MCF 10A (cell line): ENCODE measurements at places on chromosomes 7 and 10. TPM values are rescaled to one million over a fixed set of nuclear protein-coding genes. Genes with fewer than 3 reads are reported as not detected.
A peak's percentile ranks its signal among the peaks of the same experiment; 100 is the strongest.

- H3K4me3 ChIP-seq, result no peak overlapping the region
- no peaks in the 10 kb centered on the region for H3K4me1 ChIP-seq
- H3K27me3 ChIP-seq, result peaks cover 21% of the 10 kb centered on the region
- no peaks in the 10 kb centered on the region for H3K36me3 ChIP-seq
- DNase-seq, result no peak
- no peak overlapping the region for H3K27ac ChIP-seq
Measured at GRCh38 chr7:131552053-131552452, 4.4 kb downstream of the PODXL start.

DNA sequence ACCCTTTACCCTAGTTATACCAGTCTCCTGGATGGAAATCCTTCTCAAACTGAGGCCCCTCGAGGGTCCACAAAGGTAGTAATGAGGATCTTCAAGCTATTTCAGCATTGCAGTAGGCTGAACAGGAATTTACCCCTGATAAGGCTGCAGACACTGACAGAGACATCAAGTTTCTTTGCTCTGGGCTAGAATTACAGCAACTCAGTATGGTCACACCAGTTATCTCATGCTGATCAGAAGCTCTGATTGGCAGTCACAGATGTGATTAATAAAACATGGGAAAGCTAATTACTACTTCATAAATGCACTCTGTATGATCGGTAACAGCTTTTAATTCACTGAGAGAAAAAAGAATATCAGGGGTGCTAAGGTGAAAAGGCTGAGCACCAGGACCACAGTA is 30.6 kb downstream of the FAM204A start:
- H3K36me3 ChIP-seq, result peaks cover 67% of the 10 kb centered on the region
- H3K27ac ChIP-seq, result no peak overlapping the region
- H3K27me3 ChIP-seq, result no peaks in the 10 kb centered on the region
- no peaks in the 10 kb centered on the region for H3K4me1 ChIP-seq
- DNase-seq, result no peak

DNA sequence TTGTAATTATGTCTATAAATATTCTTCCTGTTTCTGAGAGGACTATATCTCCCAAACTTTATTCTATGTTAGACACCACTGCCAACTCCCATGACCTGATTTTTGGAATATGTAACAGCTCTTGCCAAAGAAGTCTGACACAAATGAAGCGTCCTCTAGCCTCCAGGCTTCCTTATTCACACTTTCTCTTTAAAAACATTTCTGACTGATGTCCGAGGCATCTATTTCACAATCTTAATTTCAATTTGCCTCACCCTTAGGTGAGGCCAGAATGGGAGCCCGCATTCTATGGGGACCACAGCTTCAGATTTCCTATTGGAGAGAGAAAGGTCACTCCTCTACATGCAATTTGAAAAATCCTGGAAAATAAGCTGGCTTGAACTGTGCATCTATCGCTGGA is 873.2 kb downstream of the GATA3 start:
- H3K36me3 ChIP-seq, result no peaks in the 10 kb centered on the region
- peak overlapping the region; percentile 24 for H3K4me3 ChIP-seq
- peak; percentile 90 for DNase-seq
- peak overlapping the region; percentile 60 for H3K27ac ChIP-seq

DNA sequence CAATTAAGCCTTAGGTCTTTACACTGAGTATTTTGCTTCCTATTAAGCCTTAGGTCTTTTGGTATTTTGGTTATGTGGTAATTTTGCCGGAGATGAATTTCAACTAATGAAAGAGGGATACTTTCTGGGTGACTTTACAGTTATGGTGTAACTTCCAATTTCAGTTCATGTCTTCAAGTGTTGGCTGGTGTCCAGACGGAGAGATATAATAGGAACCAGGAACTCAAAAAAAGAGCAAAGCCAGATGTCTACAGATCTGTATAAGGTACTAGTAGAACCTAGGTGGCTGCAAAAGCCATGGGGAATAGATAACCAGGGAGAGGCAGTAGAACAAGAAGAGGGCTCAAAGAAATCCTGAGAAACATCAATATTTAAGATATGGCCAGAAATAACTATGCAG is 12.3 kb downstream of the ERCC6 start:
- H3K27me3 ChIP-seq, result no peaks in the 10 kb centered on the region
- peaks cover 22% of the 10 kb centered on the region for H3K4me1 ChIP-seq
- peaks cover 95% of the 10 kb centered on the region for H3K36me3 ChIP-seq
- no peak overlapping the region for H3K4me3 ChIP-seq
- peak overlapping the region; percentile 33 for H3K27ac ChIP-seq
- DNase-seq, result no peak

DNA sequence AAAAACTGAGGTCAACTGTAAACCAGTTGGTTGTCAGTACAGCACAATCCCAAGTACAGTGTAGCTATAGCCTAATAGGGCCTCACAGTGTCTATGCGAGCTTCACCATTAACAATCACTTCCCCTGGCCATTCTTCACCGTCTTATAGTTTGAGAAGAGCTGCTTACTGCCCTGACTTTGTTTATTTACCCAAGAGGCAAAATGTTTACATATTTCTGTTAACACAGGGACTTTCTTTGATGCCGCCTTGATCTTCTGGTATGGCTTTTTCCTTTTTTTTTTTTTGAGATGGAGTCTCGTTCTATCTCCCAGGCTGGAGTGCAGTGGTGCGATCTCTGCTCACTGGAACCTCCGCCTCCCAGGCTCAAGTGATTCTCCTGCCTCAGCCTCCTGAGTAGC is 3.3 kb downstream of the MYOF start:
- peak overlapping the region; percentile 95 for H3K4me3 ChIP-seq
- peak overlapping the region; percentile 46 for H3K27ac ChIP-seq
- H3K4me1 ChIP-seq, result peaks cover 44% of the 10 kb centered on the region

Gene LDB3
- total RNA-seq, result 0.23 and 0.29 TPM in 2 replicates

Gene TBXAS1
- 1.5 and 4.4 TPM in 2 replicates for total RNA-seq

Gene CDC123
- total RNA-seq, result 113 and 114 TPM in 2 replicates

DNA sequence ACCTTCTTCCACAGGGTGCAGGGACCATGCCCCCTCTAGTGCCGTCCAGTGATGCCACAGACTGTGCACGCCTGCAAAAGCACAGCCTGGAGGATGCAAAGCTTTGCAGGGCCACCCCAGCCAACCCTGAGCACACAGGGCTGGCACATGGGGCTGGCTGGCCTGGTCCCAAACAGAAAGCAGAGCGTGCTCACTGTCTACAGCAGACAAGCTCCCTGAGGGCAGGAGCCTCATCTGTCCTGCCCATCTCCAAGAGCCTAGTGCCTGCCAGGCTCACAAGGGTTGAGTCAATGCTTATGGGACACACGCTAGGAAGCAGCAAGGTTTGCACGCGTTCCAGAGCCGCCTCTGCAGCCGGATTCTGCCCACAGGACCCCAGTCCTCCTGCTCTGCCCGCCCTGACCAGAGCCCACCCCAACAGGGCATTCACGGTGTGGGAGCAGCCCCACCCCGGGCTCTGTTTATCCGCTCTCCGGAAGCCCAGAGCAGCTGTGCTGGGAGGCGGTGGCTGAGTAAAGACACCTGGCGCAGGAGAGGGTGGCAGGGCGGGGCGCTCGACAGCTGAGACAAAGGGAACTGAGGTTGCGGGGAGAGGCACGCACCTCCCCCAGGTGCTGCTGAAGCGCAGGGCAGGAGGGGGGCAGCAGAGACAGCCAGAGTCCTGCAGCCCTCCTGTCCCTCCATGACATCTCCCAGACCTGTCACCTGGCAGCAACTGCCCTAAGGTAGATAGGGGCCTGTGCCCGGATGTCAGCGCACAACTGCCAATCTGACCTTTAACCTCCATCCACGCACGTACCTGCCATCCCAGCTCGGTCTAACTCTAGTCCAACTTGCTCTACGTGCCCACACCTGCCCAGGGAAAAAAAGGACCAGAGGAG is 4.3 kb downstream of the KCNH2 start:
- H3K27me3 ChIP-seq, result peaks cover 22% of the 10 kb centered on the region
- H3K4me3 ChIP-seq, result peak overlapping the region; percentile 66
- H3K36me3 ChIP-seq, result no peaks in the 10 kb centered on the region
- no peak overlapping the region for H3K27ac ChIP-seq

Gene CYP2C19
- not detected in 2 replicates for total RNA-seq

DNA sequence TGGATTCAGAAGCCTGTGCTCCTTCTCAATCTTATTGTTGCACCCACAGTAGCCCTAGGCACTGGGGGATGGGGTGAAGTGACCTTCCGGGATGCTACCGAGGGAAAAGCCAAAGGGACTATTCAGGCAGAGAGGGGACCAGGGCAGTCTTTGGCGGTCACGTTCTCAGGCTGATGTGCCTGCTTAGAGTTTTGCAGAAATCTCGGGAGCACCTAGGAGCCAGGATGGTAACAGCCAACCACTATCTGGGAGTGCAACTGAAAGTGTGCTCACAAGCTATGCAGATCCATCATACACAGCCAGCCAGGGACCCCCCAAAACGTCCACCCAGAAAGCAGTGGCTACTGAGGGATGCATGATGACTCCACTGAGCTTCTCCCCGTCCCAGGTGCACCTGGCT is 52.4 kb downstream of the CXCL12 start:
- DNase-seq, result no peak
- H3K27me3 ChIP-seq, result peaks cover 42% of the 10 kb centered on the region
- H3K4me3 ChIP-seq, result no peak overlapping the region
- no peak overlapping the region for H3K27ac ChIP-seq
- H3K36me3 ChIP-seq, result peaks cover 6% of the 10 kb centered on the region

DNA sequence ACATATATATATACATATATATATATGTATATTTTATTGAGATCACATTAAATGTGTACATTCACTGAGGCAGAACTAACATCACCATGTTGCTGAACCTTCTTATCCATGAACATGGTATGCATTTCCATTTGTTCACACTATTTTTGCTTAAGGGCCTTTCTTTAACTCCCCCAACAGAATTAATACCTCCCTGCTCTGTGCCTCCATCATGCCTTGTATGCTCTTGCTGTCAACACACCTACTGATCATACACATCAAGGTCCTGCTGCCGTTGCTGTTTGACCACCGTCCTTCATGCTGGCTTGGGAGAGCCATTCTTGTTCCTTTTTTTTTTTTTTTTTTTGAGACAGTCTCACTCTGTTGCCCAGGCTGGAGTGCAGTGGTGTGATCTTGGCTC is 43.5 kb downstream of the EPHB4 start:
- H3K36me3 ChIP-seq, result no peaks in the 10 kb centered on the region
- H3K4me3 ChIP-seq, result no peak overlapping the region
- no peaks in the 10 kb centered on the region for H3K27me3 ChIP-seq
- no peak for DNase-seq

DNA sequence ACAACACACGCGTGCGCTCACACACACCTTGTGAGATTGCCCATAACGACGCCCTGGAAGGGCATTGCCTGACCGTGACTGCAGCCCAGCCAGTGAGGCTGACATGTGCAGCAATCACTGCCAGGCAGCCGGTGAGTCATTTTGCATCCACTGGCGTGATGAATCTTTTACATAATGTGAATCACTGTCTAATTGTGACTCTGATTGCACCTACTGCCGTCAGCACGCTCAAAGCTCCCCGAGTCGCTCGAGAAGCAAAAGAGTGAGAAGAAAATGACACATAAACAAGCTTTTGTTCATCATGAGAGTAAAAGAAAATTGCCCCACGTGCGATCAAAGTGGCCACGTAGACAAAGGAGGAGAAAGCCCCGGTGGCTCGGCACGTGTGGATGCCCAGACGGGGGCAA is 117.4 kb upstream of the PFKP start:
- no peaks in the 10 kb centered on the region for H3K36me3 ChIP-seq
- DNase-seq, result peak; percentile 82
- H3K4me1 ChIP-seq, result peaks cover 14% of the 10 kb centered on the region
- H3K4me3 ChIP-seq, result peak overlapping the region; percentile 60
- H3K27me3 ChIP-seq, result peaks cover 16% of the 10 kb centered on the region

GRCh38 chr7:73611017-73611555 is 13.2 kb downstream of the MLXIPL start:
- DNase-seq, result no peak
- no peak overlapping the region for H3K4me3 ChIP-seq
- no peak overlapping the region for H3K27ac ChIP-seq
- peaks cover 7% of the 10 kb centered on the region for H3K36me3 ChIP-seq
- no peaks in the 10 kb centered on the region for H3K27me3 ChIP-seq

Gene CPA1
- total RNA-seq, result not detected in 2 replicates

Gene CCDC201
- total RNA-seq, result not detected in 2 replicates

DNA sequence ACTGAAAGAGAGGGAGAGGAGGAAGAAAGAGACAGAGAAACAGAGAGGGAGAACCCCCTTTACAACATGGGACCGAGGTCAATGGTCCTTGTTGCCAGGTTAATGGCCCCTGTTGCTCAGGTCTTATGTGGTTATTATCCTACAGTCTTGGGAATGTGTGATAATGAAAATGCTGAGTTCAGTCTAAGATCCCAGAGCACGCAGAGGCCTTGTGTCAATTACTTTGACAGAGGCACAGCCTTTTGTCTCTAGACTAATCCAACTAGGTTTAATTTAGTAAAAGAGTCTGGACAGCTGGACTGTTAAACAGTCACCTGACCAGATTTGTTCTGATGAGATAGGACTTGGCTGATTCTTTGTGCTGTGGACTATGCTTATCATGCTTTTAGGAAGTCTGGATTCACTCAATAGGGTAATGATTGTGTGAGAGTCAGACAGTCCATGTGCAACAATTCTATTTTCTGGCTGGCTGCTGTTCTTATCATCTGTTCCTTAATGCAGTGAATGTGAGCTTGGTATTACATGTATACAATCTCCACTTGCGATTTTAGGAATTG is 157.4 kb upstream of the MAGI2 start:
- no peak for DNase-seq
- H3K4me1 ChIP-seq, result no peaks in the 10 kb centered on the region
- H3K27ac ChIP-seq, result no peak overlapping the region
- no peaks in the 10 kb centered on the region for H3K36me3 ChIP-seq
- H3K4me3 ChIP-seq, result no peak overlapping the region

- no peaks in the 10 kb centered on the region for H3K4me1 ChIP-seq
- peaks cover 2% of the 10 kb centered on the region for H3K27me3 ChIP-seq
- H3K4me3 ChIP-seq, result no peak overlapping the region
- DNase-seq, result no peak
- no peaks in the 10 kb centered on the region for H3K36me3 ChIP-seq
- H3K27ac ChIP-seq, result no peak overlapping the region
Measured at GRCh38 chr10:386771-387592, 251.7 kb downstream of the ZMYND11 start.

DNA sequence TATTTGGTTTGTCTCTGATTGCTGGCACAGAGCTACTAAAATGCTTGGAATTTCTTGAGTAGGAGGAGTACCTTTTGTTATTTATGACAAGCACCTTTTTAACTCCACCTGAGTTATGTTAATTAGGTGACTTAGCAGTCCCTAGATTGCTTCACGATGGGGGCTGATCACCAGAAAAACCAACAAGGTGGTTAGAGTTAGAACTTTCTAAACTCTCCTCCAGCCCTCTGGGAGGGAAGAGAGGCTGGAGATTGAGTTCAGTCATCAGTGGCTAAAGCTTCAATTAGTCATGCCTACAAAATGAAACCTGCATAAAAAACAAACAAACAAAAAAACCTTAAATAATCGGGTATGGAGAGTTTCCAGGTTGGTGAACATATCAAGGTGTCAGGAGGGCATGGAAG is 23.6 kb upstream of the ING3 start:
- no peaks in the 10 kb centered on the region for H3K4me1 ChIP-seq
- no peak for DNase-seq
- no peaks in the 10 kb centered on the region for H3K36me3 ChIP-seq
- no peak overlapping the region for H3K27ac ChIP-seq
- peaks cover 50% of the 10 kb centered on the region for H3K27me3 ChIP-seq
